Activated CD8-positive, alpha-beta memory T cell treated with anti-CD3 and anti-CD28 coated beads for 1 hour (primary cell): ENCODE measurements at places on chromosomes 1 and 21.

GRCh38 chr1:5619469-5619868 is 372.8 kb downstream of the NPHP4 start:
- DNase-seq = no peak

GRCh38 chr1:114707604-114708003 is 9.0 kb downstream of the NRAS start:
- no peak for DNase-seq

- DNase-seq = no peak
Measured at GRCh38 chr1:18661404-18662285, 31.0 kb downstream of the PAX7 start.

DNA sequence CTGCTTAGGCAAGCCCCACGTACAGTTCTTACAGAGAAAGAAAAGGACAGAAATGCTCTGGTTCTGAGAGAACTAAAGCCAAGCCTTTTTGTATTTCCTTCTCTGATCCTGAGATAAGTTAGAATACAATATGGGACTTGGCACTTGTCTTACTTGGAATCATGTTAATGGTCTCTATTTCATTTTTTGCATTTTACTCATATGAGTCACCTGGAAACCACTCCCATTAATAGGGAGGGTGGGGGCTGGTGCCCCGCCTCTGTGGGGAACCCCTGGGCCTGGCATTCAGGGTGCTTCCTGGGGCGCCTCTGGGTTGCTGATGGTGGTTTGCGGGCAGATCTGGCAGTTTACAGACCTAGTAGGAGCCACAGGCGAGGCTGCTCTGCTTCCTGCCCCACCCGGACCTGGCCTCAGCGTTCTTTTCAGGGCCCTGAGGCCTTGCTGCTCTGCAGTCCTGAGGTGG is 26.7 kb downstream of the TSPAN2 start:
- DNase-seq = peak; percentile 90
